Central memory CD8-positive, alpha-beta T cell (primary cell): ENCODE measurements at places on chromosomes 7 and 10.
A peak's percentile ranks its signal among the peaks of the same experiment; 100 is the strongest.

DNA sequence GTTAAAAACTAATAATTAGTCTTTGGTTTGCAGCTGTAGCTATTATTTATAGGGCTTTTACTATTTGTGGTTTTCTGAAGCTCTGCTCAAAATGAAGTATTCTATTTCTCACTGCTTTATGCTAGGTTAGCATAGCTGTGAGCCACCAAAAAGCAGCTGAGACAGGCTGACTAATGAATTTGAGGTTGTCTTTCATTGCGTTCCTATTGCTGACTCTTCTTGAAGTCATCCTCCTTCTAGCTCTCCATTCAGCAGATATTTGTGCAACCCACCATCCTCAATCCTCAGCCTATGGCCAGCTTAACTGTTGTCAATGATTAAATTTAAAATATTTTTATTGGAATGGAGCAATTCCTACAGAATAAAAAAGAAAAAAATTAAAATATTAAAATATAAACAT, 2.1 kb upstream of the RALA start:
- H3K4me3 ChIP-seq, result no peak overlapping the region
- peaks cover under 1% of the 10 kb centered on the region for H3K27me3 ChIP-seq
- peaks cover 5% of the 10 kb centered on the region for H3K36me3 ChIP-seq
- H3K4me1 ChIP-seq, result peaks cover 33% of the 10 kb centered on the region
- H3K27ac ChIP-seq, result no peak overlapping the region

DNA sequence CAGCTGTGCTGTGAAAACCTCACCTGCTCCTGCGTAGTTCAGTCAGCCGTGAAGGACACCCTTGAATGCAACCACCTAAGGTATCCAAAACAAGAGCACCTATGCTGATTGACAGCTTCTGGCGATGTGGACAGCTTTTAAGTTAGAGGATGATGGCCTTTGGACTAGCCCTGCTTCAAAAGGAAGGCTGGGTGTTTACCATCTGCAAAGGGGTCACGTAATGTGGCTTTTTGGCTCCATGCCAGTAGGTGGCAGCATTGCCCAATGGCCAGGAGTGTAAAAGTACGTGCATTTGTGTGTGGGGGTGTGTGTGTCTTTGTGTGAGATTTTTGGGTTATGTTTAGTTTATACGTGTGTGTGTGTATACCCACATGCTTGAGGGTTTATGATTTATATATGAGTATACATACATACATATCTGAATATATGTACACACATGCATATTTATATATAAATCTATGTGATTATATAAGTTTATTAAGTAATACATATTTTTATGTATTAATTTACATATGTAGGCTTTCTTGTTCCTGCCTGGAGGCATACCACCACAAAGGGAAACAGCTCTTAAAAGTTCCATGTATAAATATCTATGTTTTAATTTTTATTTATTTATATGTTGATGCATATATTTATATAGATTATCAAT, 236.3 kb upstream of the ANKRD30A start:
- H3K4me3 ChIP-seq, result no peak overlapping the region
- H3K27me3 ChIP-seq, result no peaks in the 10 kb centered on the region
- DNase-seq, result no peak
- no peak overlapping the region for H3K27ac ChIP-seq

DNA sequence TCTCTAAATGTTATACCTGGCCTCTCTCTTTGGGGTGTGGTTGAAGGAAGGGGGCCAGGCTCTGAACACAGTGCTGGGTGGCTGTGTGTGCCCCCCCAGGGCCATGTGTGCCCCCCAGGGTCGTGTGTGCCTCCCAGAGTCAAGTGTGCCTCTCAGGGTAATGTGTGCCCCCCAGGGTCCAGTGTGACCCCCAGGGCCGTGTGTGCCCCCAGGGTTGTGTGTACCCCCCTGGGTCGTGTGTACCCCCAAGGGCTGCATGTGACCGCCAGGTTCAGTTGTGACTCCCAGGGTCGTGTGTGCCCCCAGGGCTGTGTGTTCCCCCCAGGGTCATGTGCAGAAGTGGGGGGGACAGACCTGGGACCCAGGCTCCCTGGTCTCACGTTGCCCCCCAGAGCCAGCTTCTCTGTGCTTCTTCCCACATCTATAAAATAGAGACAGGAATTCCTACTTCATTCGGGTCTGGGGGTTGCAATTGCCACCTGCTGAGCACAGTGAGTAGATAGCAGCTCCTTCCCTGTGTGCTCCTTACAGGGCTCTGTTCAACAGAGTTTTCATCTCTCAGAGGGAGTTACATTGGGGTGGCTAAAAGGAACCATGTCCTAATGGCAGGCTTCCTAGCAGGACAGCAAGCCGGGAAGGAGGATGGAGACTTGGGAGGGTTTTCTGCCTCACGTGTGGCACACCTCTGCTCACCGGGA, 40.7 kb upstream of the AQP1 start:
- no peak overlapping the region for H3K4me3 ChIP-seq
- no peaks in the 10 kb centered on the region for H3K27me3 ChIP-seq
- no peaks in the 10 kb centered on the region for H3K4me1 ChIP-seq
- DNase-seq, result no peak
- H3K27ac ChIP-seq, result no peak overlapping the region

- peaks cover 17% of the 10 kb centered on the region for H3K4me1 ChIP-seq
- no peaks in the 10 kb centered on the region for H3K27me3 ChIP-seq
These were observed 58.0 kb upstream of the STRIP2 start for GRCh38 chr7:129376076-129376777.

DNA sequence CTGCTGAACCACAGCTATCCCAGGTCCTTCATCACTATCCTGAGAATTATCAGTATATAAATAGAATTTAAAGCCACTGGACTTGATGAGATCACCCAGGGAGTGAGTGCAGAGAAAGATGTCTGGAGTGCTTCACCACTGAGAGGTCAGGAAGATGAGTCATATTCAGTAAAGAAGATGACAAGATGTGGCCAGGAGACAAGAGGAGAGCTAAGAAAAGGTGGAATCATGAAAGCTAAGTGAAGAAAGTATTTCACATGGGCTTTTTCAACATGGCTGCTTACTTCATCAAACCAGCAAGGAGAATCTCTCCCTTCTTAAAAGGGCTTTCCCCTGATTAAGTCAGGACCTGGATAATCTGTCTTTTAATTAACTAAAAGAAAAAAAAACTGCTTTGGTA, 9.1 kb upstream of the PRKAR2B start:
- no peaks in the 10 kb centered on the region for H3K4me1 ChIP-seq
- H3K4me3 ChIP-seq, result no peak overlapping the region
- peaks cover 11% of the 10 kb centered on the region for H3K27me3 ChIP-seq
- H3K27ac ChIP-seq, result no peak overlapping the region

GRCh38 chr7:70793060-70793459, 338.9 kb upstream of the GALNT17 start:
- H3K27me3 ChIP-seq, result no peaks in the 10 kb centered on the region
- no peak for DNase-seq
- no peak overlapping the region for H3K4me3 ChIP-seq

GRCh38 chr7:2953588-2954407, 89.9 kb downstream of the CARD11 start:
- peaks cover 40% of the 10 kb centered on the region for H3K36me3 ChIP-seq
- peaks cover 69% of the 10 kb centered on the region for H3K4me1 ChIP-seq
- peak overlapping the region; percentile 46 for H3K4me3 ChIP-seq
- no peaks in the 10 kb centered on the region for H3K27me3 ChIP-seq
